ENCODE measurements at places on chromosomes 12 and 14.

GRCh38 chr12:45130881-45131281 is 80.0 kb upstream of the DBX2 start:
- DNase-seq, result peak; percentile 75

DNA sequence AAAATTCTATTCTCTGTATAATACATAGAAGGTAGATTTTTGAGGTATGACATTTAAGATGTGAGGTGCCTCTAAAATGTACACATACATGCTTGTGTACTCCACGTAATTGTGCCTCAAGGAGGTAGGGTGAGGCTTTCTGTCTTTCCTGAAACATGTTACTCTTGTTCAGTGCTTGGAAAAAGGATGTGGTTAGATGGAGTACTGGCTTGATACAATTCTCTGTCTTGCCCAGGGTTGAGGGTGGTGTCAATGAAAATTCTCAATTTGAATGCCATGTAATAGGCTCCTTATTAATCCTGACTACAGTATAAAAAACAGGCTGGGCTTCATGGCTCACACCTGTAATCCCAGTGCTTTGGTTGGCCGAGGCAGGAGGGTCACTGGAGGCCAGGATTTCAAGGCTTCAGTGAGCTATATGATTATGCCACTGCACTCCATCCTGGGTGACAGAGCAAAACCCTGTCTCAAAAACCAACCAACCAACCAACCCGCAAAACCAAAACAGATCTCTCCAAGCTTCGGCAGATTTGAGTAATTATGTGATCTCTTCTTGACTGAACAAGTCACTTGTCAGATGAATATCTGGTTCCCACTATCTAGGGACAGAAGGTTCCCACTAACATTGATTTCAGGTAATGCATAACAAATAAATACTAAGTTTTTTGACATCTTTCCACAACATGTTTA is 41.6 kb downstream of the RCOR1 start:
- DNase-seq, result no peak

DNA sequence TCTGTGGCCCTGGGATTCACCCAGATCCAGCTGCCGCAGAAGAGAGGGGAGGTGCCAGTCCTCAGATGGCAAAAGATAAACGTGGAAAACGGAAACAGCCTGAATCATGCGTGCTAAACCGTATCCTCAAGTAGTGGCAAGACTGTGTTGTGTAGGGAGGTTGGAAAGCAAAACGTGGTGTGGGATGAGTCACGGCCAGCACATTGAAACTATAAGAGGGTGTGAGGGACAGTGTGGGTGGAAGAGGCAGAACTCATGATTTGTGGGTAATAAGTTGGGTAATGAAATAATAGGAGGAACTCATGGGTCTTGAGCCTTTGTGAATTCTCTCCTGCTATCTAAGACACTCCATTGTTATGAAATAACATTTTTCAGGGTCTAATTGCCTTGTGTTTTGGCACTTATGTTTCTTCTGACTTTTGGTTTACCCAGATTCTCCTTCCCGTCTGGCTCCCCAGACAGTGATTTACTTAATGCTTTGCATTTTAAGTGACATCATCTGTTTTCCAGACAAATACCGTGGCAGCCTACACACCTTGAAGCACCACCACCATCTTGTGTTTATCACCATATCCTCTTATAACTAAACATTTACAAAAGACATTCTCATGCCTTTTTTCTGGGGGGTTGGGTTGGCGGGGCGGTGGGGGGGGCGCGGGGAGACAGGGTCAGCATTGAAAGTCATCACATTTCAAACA is 62.3 kb upstream of the PTCSC3 start:
- peak; percentile 92 for DNase-seq

- no peak for DNase-seq
Measured at GRCh38 chr12:84150201-84150600, 762.4 kb downstream of the SLC6A15 start.

GRCh38 chr12:126506426-126507182 is 1441.4 kb downstream of the AACS start:
- peak; percentile 20 for DNase-seq

- no peak for DNase-seq
Measured at GRCh38 chr14:104080376-104081260, 4.9 kb upstream of the ASPG start.

- peak; percentile 79 for DNase-seq
Measured at GRCh38 chr12:6852651-6853354, 853 bp downstream of the USP5 start.

- DNase-seq, result no peak
Measured at GRCh38 chr12:66143868-66144267, 13.3 kb upstream of the LLPH start.

Data from fibroblast of mammary gland (primary cell).